ENCODE measurements at places on chromosomes 6 and 20.
A peak's percentile ranks its signal among the peaks of the same experiment; 100 is the strongest.

GRCh38 chr6:6006006-6006427, 708 bp downstream of the NRN1 start:
- no peak for DNase-seq

- no peak for DNase-seq
These were observed 422.8 kb downstream of the CBLN4 start for GRCh38 chr20:55582498-55582897.

GRCh38 chr6:125688138-125688537, 61.3 kb upstream of the HEY2 start:
- no peak for DNase-seq

DNA sequence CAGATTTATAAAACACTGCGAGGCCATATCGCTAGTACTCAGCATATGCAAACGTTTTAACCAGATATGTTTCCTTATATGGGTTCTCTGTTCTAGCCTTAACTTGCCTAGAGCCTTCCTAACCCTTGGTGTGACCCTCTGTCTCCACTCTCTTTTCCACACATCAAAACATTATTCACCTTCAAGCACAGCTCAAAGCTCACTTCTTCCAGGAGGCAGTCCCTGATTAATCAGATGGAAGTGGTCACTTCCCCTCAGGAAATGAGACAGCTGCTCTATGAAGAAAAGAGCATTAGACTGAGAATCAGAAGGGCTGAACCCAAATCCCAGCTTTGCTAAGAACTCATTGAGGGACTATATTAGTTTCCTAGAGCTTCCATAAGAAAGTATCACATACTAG, 39.8 kb upstream of the SLC17A4 start:
- DNase-seq, result no peak

DNA sequence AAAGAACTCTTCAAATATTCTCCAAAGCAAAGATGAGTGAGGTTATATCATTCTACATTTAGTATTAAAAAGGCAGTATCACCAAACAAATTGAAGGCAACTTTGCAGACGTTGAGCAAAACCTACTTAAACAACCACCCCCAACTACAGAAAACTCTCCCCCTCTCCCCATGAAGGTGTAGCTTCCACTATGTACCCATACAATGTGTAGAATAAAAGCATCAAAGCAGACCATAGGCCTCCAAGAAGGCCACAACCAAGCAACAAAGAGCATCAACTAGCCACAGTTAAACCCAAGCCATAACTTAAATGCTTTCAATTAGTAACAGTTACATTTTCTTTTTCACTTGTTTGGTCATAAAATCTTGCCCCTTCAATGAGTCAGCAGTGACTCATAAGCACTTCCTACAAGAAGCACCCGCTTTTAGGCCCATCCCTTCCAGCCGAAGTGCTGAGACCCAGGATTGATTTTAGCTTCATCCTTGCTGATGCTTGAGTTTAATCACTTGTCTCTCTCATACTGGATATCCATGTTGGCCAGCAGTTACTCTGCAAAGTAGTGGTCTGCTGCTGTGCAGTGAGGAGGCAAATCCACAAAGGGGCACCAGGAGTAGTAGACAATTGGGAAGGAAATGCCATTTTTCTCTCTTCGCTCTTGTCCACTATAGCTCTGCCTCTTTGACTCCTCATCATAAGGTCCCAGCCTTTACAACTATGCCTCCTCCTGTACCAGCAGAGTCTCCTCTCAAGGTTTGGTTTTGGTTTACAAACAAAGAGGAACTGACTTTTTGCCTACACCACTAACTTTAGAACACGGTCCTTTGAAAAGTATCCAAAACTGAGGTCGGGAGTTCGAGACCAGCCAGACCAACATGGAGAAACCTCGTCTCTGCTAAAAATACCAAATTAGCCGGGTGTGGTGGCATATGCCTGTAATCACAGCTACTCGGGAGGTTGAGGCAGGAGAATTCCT, 8.4 kb upstream of the NUP153 start:
- DNase-seq, result peak; percentile 80

DNA sequence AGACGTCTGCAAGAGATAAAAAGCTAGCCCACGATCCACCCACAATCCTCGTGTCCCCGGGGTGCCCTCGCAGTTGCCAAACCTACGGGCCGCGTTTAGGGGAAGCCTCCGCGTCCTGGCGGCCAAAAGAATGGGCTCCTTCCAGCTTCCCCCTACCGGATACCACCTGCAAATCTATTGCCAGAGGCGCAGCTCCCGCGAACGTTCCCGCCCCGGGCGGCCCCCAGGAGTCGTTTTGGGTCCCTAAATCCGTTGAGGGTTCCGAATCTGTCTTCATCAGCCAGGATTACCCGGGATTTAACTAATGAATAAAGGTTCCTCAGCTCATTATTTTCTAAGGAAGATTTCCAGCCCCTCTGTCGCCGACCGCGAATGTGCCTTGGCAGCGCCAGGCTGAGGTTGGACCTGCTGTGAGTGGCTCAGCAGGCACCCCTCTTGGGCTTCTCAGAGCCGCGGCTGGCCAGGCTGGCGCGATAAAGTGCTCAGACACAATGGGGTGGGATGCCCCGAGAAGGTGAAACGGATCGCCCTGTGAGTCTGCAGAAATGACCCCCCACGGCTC, 2.8 kb upstream of the VSX1 start:
- no peak for DNase-seq

- no peak for DNase-seq
These were observed 112.6 kb upstream of the TRAF3IP2 start for GRCh38 chr6:111718326-111718725.

DNA sequence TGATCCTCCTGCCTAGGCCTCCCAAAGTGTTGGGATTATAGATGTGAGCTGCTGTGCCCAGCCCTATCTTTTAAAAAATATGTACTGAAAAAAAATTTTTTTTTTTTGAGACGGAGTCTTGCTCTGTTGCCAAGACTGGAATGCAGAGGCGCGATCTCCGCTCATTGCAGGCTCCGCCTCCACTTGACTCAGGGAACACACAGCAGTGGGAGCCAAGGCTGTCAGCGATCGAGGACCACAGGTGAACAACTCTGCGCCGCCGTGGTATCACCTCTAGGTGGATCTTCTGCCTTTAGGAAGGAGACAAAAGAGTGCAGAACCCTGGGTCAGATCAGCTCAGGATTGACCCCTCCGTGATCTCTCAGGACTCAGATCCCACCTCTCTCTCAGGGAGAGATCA, 13.7 kb downstream of the RAET1E start:
- no peak for DNase-seq

GRCh38 chr6:56278171-56278591, 30.8 kb upstream of the COL21A1 start:
- DNase-seq, result no peak

- no peak for DNase-seq
These were observed 24.3 kb upstream of the MCUR1 start for GRCh38 chr6:13838616-13839015.

GRCh38 chr6:120786682-120787081, 547.6 kb downstream of the TBC1D32 start:
- no peak for DNase-seq

DNA sequence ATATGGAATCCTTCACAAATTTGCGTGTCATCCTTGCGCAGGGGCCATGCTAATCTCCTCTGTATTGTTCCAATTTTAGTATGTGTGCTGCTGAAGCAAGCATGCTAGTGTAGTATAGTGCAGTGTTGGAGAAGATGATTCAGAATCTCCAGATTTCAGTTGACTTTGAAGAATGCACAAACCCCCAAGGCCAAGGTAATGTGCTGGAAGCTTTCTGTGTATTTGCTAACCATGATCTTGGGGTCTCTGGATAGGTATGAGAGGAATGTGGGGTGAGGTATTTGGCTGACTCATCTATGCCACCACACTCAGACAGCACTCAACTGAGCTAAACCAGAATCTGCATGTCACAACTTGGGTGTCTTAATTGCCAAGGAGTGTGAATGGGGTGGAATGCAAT, 42.6 kb upstream of the DEK start:
- peak; percentile 47 for DNase-seq

DNA sequence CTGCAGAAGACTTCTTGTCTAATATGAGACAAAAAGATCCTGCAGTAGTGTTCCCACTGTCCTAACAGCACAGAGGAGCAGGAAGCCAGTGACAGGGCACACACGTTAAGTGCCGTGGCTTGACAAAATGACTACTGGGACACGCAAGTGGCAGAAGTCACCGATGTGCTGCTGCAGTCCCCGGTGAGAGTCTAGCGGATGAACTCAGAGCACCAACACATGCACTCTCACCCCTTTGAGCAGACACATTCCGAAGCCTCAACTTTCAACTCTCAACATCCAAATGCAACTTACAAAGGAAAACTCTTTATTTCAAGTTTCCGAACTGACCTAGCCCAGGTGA, 898 bp downstream of the LAMA4 start:
- DNase-seq, result no peak

DNA sequence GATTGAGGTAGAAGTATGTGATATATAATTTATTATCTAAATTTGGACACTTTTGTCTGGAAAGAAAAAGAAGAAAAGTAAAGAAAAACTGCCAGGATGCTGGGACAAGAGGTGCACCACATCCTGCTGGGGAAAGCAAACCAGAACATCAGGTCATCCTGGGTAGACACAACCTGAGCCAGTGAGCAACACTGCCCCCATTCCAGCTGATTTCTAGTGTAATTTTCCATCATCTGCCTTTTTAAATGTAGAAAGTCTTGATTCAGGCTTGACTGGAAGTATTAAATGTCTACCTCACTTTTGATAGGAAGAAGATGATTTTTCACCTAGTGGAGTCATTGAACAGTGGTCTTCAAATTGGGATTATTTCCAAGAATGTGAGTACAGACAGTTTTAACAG, 1164.5 kb upstream of the CITED2 start:
- DNase-seq, result no peak

DNA sequence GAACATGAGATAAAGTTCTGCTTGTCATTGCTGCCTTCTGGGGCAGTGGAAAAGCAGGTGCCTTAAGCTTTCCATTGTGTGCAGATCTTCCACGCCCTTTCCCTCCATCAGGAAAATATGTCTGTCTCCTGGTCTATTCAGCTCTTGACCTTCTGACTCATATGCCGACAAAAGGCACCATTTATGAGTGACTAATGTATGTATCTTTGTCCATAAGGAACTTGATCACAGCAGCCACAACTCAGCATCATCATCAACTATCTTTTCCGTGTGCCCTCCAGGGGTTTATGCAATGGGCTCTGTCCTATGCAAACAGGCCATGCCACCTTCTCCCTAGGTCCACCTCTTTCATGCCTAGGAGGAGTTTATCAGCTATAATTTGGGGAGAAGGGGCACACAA, 102.7 kb upstream of the QKI start:
- DNase-seq, result no peak

DNA sequence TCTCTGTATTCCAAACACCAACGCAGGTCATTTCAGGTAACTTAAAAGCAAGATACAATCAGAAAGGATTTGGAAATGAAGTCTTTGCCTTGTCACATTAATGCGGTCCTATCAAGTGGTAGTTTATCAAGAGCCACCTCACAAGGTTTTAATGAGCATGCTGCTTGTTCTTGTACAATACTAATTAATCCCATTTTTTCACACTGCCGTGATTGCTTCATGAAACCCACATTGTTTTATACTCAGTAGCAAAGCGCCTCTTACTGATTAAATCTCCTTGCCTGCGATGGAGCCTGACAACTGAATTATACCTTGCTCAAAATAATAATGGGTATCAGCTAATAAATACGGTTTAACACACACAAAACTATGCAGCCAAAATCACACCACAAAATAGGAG, 234.1 kb upstream of the TSHZ2 start:
- no peak for DNase-seq

- no peak for DNase-seq
These were observed 317.3 kb upstream of the CDH4 start for GRCh38 chr20:60934724-60935123.

DNA sequence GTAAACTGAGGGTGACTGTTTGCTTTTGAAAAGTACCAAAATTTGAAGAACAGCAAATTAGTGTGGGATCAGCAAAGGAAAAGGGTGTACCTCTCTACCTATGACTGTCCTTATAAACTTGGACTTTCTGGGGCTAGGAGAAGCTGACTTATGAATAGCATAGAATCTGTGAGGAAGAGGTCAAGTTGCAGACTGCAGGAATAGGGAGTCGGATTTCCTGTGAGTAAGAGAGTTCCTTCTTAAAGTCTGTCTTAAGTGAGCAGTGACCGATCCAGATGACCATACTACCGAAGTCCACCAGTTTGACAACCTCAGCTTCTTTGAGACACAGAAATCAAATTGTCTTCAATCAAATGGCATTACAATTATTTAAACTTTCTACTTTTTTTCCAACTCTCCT, 708.7 kb downstream of the UTRN start:
- no peak for DNase-seq

GRCh38 chr20:406200-407132, 1.6 kb upstream of the RBCK1 start:
- no peak for DNase-seq

DNA sequence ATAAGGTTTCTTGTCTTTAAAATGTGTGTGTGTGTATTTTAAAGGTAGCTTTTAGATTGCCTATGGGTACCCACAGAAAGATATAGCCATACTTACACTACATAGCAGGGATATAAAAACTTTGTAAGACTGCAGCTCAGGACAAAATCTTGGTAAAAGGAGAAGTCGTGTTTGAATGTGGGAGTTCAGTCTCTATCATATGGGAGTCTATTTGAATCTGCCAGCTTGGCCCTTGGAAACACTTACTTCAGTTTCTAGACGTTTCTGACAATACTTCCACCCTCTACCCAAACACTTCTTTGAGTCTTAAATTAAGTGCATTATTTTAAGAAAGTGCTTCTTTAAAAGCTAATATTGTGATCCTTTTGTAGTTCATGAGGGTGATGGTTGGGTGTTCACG, 155.7 kb downstream of the CARMIL1 start:
- no peak for DNase-seq

GRCh38 chr20:2379511-2380229, 1.0 kb upstream of the TGM6 start:
- no peak for DNase-seq

DNA sequence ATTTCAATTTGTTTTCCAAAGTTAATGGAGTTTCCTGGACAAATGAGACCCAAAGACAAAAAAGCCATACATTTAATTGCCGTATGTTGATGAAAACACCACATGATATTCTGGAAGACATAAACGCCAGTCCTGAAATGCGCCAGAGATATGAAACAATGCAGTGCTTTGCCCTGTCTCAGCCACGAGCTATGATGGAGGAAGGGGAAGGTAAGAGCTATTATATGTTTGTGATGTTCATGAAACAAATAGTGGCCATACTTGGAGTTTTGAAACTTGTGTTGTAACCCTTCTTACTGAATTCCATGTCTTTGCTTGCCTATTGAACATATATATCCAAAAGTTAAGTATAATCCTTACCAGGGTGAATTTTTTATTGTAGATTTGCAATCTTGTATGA, 125.9 kb downstream of the NCOA3 start:
- no peak for DNase-seq

GRCh38 chr6:128336436-128337095, 183.8 kb downstream of the PTPRK start:
- DNase-seq, result peak; percentile 60
